ENCODE measurements at places on chromosomes 3 and 15.
A peak's percentile ranks its signal among the peaks of the same experiment; 100 is the strongest.

- no peak for DNase-seq
These were observed 33.3 kb upstream of the CEMIP start for GRCh38 chr15:80745888-80746287.

- DNase-seq: no peak
These were observed 238.0 kb downstream of the DOCK3 start for GRCh38 chr3:50912746-50913145.

- DNase-seq: no peak
These were observed 56.3 kb upstream of the PSMD6 start for GRCh38 chr3:64079369-64080150.

- no peak for DNase-seq
These were observed 108.3 kb upstream of the MME start for GRCh38 chr3:154971771-154972326.

- no peak for DNase-seq
These were observed 78.5 kb upstream of the MEF2A start for GRCh38 chr15:99487337-99487730.

GRCh38 chr3:46674031-46674845, 19.2 kb downstream of the ALS2CL start:
- no peak for DNase-seq

GRCh38 chr3:15385901-15386653, 41.3 kb downstream of the METTL6 start:
- DNase-seq: no peak

DNA sequence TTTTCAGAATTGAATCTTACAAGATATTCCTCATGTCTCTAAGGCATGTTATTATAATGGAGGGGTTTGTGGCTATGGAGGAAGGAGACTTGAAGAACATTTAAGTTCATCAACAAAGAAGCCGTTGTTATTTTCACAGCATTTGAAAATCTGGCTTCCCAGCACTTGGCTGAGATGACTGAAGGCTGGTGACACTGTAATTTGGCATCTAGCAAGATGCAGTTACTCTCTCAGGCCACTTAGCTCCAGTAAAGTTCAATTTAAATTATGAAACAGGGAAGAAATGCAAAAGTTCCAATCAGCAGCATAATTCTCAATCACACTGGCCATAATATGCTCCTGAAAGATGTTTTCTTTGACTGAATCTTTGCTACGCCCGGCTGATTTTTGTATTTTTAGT, 139.4 kb upstream of the NUDT16 start:
- DNase-seq: no peak

DNA sequence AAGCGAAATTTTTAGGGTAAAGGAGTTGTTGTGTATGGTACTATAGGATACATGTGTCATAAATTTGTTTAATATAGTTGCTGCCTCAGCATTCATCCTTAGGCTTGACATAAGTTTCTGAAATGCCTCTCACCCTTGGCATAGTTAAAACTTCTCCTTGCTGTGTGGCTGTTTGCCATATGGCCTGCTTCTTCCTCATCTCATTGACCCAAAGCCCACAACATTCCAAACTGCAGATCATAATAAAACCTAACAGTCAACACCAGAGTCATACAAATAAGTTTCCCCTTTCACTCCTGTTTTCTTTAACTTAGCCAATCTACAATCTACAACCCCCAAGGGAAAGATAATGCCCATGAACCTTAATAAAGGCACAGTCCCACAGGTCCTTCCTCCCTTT, 136.6 kb downstream of the TMCC1 start:
- DNase-seq: no peak

GRCh38 chr3:58585994-58586393, 8.8 kb upstream of the FAM107A start:
- DNase-seq: no peak

DNA sequence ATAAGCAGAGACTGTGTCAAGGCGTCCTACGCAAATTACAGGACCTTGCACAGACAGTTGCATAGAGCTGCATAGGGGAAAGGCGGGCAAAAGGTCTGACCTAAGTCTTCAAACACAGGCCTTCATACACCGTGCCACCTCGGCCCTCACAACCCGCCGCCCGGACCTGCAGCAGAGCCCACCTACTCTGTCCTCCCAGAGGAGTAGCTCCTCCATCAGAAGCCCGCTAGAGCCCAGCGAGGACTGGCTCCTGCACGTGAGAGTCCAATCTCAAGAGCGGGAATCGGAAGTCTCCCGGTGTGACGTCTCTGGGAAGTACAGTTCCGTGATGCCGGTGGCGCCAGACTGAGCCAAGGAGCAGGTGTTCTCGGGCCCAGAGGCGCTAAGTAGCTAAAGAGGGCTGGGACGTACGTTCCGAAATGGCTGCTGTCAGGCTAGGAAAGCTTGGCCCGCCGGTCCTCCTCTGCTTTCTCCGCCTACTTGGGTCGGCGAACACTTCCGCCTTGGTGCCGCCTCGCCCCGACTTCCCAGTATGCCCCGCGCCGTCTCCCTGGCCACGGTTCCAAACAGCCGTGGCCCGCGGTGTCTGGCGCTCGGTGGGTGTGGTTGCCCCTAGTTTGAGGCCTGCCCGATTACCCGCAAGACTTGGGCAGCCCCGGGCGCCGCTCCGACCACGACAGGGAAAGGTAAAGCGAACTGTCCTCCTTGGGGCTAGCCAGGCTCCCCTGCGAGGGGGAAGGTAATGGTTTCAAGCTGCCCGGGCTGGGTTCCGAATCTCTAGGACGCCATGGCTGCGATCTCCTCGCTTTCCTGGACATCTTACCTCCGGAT, at the start of the genes ASTE1 and NEK11:
ASTE1 (minus strand) TSS at position 505 of the 831 bp plus-strand sequence. CDS start 1,519 bp downstream, outside the sequence.
NEK11 (plus strand) TSS at position 557 of the 831 bp plus-strand sequence. CDS start 2,832 bp downstream, outside the sequence.
- DNase-seq: peak; percentile 87

DNA sequence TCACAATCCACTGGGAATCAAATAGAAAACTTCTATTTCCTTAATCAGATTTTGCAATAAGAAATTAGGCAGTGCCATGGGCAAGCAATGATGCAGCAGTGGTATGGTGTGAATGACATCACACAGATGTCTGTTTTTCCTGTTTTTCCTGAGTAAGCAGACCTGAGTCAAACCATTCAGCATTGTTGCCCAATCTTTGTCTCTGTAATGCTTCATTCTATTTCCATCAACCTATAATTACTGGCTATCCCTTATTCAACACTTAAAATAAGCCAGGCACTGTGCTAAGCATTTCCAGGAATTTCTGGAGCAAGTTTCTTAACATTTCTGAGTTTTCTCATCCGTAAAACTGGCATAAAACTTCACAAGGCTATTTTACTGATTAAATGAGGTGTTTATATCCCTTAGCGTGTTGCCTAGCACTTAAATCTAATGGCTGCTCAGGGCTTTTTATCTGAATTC, 11.3 kb upstream of the OXSR1 start:
- no peak for DNase-seq
